ENCODE measurements at places on chromosomes 4 and X.

DNA sequence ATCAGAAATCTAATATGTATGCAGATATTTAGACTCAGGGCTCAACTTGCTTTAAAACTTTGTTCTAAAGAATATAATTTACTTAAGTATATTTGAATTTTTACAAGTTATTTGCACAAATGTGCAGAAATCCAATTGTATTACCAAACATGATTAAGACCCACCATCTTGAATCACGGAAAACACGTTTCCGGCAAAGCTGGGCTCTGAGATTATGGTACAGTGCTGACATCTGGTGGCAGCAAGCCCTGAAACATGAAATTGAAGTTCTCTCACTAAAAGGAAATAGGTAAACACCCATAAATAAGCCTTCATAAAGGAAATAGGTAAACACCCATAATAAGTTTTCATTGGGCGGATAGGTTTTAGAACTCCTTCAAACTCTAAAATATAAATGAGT lies 98.3 kb upstream of the MAOA start:
- DNase-seq, result peak; percentile 63

- DNase-seq, result no peak
These were observed 14.4 kb downstream of the BCOR start for GRCh38 chrX:40083120-40083978.

DNA sequence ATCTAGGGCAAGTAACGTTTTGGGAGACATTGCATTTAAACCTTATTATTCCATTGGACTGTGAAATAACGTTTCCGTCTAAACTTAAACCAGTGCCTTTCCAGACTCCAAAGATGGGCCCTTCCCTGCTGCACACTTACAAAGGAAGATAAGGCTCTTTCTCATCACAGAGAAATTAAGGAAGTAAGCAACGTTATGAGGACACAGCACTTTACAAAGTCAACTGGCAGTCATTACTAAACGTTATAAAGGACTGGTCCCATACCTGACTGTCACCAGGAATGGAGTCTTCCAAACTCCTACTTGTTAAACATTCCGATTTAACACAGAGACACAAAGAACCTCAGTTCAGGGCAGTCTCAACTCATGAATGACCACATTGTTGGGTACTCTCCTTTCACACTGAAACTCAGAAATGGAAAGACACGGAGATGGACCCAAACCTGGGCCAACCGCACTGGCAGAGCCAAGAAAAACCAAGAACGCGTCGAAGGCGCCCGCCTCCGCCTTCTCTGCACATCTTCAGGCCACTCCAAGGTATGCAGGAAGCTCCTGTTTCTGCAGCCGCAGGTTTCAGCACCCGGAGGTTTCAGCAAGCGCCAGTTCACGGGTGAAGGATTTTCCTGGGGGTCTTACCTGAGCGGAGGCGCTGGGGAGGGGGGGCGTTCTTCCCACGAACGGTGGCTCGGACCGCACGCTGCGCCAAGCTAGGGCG lies 670 bp downstream of the PAPSS1 start:
- peak; percentile 22 for DNase-seq

GRCh38 chrX:52553995-52554642 lies 37.3 kb upstream of the XAGE1B start:
- no peak for DNase-seq

DNA sequence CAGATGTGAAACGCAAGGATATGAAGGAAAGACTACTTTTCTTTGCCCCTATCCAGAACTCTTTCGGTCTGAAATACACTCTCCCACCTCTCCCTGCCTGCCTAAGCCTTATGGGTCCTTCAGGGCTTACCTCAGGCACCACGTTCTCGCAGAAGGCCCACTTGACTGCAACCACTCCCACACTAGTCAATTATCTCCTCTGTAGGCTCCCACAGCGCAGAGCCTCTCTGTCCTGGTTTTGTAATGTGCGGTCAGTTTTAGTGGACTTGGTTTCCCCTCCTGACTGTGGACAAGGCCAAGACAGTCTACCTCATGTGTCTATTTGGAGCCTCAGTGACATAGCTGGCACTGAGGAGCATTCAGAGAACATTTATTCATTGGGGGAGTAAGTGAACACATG lies 11.1 kb downstream of the CNGA2 start:
- no peak for DNase-seq

DNA sequence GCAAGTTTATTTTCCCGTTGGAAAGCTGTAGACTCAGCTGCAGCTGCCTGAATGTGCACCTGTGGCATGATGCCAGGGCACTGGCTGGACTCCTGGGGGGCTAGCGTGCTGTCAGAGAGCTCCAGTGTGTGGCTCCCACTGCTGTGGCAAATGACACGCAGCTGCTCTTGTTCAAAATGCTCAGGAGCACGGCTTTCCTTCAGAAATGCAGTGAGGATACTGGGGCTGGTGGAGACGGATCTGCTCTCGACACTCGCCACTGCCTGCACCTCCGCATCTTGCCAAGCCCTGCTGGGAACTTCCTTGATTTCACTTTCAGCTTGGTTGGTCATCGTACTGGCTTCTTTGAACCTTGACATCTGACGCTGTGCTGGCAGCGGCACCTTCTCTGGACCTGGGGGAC lies 58.7 kb downstream of the GPRIN3 start:
- DNase-seq, result no peak
